ENCODE measurements at places on chromosomes 11 and 22. TPM values are rescaled to one million over a fixed set of nuclear protein-coding genes. Genes with fewer than 3 reads are reported as not detected.

DNA sequence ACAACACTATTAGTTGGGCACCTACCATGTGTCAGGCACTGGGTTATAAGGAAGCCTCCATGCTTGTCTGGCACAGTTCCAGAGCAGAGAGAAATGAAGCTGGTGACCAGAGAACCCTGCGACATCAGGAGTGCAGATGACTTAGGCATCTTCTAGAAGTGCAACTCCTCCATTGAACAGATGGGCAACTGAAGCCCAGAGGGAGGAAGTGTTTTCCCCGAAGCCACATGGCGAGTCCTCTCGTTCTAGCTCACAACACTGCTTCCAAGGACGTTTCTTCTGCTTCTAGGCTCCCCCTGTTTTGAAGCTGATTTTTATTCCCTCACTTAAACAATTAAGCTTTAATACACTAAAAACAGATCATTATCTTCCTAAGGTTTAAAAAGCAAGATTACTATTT is 109.8 kb upstream of the SYT13 start:
- no peak for DNase-seq

CECR2 gene
- total RNA-seq = not detected

ROBO4 gene
- 0.97 TPM for total RNA-seq

KIRREL3 gene
- 5.3 TPM for total RNA-seq

GSC2 gene
- total RNA-seq = not detected

DNA sequence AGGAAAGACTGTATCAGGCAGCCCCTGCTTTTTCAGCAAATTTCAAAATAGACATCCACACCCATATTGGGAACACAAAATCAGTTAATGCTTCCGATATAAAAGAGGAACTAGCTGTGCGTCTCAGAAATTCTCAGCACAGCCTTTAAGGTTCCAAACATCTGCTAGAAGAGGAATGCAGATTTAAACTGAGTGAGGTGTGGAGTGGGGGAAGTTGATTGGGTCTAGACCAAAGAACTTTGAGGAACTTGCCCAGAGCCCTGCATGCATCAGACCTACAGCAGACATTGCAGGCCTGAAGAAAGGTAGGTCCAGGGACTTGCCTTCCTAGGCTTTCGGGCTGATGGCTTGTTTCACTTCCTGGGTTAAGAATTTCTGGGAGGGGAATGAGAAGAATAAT is at the start of gene MS4A4A:
Gene MS4A4A, plus strand, starts transcription at position 255 of the 400 bp plus-strand sequence. Its CDS starts 10 bp downstream, at position 265.
- no peak for DNase-seq

- peak; percentile 90 for DNase-seq
These were observed 1.8 kb downstream of the IGF2 start for GRCh38 chr11:2137202-2138067.

DNA sequence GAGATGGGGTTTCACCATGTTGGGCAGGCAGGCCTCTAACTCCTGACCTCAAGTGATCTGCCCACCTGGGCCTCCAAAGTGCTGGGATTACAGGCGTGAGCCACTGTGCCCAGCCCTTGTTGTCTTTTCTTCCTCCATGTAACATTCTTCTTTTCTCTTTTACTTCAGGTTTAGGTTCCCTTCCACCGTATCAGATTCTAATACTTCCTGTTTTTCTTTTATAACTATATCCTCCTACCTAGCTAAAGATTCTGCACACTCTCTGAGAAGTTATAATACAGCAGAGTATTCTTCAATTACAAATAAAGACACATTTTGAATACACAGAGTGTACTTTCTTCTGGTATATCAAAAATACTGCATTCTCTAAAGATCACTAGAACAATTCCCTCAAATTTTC is 33.2 kb upstream of the GAB2 start:
- DNase-seq = no peak

DNA sequence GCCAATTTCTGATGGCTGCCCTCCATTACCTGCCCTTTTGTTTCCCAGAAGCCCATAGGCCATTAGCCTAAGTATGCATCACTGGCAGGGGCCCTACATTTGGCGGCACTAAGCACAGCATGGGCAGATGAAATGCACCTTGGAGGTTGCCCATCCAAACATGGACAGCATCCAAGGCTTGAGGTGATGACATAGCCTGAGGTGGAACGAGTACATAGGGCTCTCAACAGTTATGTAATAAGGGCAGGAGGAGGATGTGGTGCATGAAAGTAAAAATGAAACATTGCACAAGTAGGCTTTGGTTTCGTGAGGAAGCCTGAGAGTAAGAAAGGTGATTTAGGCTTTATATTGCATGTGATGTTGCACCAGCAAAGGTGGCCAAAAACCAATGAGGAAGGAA is 148.1 kb downstream of the FAM76B start:
- DNase-seq = no peak

SLC7A4 gene
- total RNA-seq = not detected

MIOX gene
- not detected for total RNA-seq

RIMBP3C gene
- 0.81 TPM for total RNA-seq

GRCh38 chr11:73218106-73218829 is at the start of gene P2RY2:
TSS of gene P2RY2 (plus strand) at chr11:73218281. CDS start at chr11:73234160, 15,879 bp downstream.
- no peak for DNase-seq

DNA sequence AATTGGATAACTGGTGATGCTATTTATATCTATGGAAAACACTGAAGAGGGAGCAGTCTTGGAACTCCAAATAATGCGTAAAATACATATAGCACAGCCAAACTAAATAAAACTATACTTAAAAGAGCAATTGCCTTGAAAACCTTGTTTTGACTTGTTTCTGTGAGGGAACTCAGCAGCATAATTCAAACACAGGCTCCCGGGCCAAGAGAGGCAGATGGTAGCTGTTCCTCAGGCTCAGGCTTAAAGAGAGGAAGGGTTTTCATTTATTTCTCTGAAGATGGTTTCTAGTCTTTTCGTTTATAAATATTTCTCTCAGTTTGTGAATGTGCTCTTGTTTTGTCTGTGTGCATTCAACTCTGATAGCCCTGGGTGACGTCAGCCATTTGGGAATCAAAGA is 82.4 kb downstream of the FANCF start:
- DNase-seq = no peak

Measured in SJSA1 (cell line).